ENCODE measurements at places on chromosomes 2 and 18.

DNA sequence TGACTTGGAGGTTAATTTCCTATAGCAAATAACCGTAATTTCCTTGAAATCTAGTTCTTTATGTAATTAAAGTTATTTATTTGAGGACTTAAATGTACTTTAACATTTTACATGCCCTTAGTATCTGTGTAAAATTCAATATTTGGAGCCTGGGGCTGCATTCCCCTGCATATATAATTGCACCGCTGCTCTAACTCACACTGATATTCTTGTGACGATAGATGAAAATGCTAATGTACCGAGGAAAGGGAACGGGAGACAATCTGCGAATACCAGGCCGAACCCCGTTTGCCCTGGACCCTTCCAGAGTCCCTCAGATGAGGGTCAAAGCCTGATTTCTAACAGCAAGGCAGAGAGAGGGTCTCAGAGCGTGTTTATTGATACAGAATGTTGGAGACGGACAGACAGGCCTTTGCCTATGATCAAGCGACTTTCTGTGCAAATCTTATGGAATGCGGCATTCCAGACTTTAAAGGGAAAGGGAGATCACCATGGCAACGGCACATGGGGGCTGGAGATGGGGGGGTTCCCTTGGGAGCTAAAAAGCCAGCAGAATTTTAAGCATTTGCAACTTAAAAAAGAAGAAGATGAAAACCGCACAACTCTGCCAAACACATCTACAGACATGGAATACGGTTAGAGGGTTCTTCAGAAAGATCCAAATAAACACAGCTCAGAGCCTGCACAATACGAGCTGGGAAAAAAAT lies 57.6 kb upstream of the TWIST2 start:
- no peak for DNase-seq

DNA sequence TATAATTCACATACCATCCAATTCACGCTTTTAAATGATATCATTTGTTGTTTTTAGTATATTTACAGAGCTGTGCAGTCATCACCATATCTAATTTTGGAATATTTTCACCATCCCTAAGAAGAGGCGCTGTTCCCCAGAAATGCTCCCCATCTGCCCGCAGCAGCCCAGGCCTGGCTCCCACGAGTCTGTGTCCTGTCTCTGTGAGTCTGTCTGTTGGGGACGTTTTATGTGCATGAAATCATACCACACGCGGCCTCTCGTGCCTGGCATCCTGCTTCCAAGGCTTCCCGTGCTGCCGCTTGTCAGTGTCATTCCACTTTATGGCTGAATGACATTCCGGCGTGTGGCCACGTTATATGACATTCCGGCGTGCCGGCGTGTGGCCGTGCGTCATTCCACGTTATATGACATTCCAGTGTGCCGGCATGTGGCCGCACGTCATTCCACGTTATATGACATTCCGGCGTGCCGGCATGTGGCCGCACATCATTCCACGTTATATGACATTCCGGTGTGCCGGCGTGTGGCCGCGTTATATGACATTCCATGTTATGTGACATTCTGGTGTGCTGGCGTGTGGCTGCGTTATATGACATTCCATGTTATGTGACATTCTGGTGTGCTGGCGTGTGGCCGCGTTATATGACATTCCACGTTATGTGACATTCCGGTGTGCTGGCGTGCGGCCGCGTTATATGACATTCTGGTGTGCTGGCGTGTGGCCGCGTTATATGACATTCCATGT lies 276.4 kb downstream of the TWIST2 start:
- no peak for DNase-seq

GRCh38 chr2:197813093-197813787 lies 8.8 kb downstream of the PLCL1 start:
- DNase-seq: peak; percentile 74

GRCh38 chr2:233816771-233817170 lies 37.6 kb downstream of the HJURP start:
- no peak for DNase-seq

- DNase-seq: peak; percentile 35
These were observed 91.8 kb downstream of the CABLES1 start for GRCh38 chr18:23226930-23227725.

- no peak for DNase-seq
These were observed 21.7 kb downstream of the BCL11A start for GRCh38 chr2:60531701-60532133.
